Activated T-cell treated with anti-CD3 and anti-CD28 coated beads, Interleukin-2, amount 50 U/mL, for 72 hours (primary cell): ENCODE measurements at places on chromosomes 3 and 15.

DNA sequence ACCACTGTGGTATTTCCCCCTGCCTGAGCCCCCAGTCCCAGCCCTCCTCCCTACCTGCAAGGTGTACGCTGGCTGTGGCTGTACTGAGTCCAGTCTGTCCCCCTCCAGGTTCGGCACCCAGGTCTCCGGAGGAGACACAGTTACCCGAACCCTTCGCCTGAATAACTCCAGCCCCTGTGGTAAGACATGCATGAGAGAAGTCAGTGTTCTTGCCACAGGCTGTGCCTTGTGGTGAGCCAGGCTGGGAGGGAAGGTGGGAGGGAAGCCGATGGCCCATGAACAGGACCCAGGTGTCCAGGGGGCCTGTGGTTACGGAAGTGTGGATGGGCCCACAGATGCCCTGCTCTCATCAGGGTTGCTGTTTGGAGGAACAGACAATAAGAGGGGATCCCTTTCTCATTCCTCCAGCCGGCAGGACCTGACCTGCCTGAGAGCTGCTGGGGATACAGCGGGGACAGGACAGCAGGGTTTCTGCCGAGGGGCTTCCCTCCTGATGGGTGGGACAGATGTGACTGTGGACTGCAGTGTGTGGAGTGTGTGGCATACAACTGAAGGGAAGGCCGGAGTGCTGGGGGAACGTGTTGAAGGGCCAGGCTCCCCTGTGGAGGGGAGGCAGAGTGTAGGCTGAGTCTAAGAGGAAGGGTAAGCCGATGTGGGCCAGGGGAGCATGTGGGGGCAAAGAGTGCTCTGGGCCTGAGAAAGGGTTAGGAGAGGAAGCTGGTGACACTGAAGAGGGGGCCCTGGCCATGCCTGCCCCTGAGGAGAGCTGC lies 21.9 kb downstream of the ACAA1 start:
- DNase-seq: no peak

- no peak for DNase-seq
Observed at GRCh38 chr15:85316244-85316934, 64.0 kb upstream of the AKAP13 start.

GRCh38 chr3:148005456-148005855 lies 596.3 kb downstream of the ZIC1 start:
- DNase-seq: no peak

DNA sequence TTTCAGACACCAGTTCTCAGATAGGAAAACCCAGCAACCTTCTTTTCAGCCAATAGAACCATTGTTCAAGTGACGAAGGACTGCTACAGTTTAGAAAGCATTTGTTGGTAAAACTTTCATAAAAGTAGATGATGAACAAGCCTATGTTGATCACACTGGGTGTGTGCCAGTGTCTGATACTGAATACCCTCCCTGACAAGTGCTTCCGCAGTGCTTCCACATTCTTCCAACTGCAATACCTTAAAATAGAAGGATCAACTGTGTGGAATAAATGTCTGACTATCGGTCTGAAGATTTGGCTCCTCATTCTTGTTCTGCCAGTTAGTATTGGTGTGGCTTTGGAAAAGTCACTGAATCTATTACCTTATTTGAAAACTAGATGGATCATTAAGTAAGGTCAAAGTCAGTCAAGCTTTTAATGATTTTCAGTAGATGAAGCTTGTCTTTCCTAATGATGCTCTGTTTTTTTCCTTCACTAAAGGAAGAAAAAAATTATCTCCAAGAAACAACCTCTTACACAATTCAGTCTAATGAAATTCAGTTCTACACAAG lies 479.4 kb upstream of the CBLB start:
- DNase-seq: no peak

DNA sequence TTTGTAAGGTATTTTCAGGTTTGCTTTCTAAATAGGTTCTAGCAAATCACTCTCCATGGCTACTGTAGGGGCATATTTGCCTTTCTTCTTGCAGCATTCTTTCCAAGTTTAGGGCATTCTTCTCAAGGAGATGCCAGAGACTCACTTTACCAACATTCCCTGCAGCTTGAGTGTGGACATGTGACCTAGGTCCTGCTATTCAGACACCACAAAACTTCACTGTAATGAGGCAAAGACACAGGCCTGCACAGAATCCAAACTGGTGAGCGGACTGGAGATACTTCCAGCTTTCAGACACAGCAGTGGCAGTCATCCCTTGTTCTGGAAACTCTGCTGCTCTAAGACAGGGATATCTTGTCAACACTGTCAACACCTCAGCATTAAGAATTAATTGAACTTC lies 146.4 kb upstream of the PFN2 start:
- no peak for DNase-seq

GRCh38 chr3:147341727-147342126 lies 64.6 kb downstream of the ZIC4 start:
- no peak for DNase-seq

DNA sequence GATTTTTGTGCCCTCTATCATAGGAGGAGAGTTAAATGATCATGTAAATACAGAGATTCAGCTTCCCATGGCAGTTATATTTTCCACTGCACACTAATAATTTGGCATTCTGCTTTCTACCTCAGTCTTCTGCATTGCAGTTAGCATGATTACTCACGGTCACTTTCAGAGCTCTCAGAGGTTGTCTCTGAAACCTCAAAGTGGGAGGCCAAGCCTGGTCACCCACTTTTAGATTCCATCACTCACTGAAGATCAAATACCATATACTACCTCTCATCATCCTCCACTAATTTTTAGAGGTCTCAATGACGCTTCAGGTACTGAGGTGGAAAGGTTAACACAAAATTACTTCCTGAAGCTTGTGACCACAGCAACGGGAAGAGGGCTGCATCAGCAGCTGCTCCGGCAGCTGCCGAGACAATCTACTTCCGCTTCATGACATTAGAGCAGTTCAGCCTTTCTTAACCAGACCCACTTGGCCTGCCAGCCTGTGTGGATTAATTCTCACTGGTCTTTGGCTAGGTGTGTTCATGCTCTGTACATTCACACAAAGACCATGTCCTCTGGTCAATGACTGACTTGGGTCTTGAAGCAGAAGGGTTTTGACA lies 416.4 kb upstream of the PDZRN3 start:
- DNase-seq: no peak
